ENCODE measurements at places on chromosomes 7 and 10.
A peak's percentile ranks its signal among the peaks of the same experiment; 100 is the strongest.

GRCh38 chr10:77763453-77764430 is 126.1 kb upstream of the KCNMA1 start:
- DNase-seq = no peak

- DNase-seq = no peak
These were observed 19.8 kb upstream of the TMEM273 start for GRCh38 chr10:49207936-49208487.

GRCh38 chr10:14623931-14624330 is 150.8 kb downstream of the FAM107B start:
- no peak for DNase-seq

DNA sequence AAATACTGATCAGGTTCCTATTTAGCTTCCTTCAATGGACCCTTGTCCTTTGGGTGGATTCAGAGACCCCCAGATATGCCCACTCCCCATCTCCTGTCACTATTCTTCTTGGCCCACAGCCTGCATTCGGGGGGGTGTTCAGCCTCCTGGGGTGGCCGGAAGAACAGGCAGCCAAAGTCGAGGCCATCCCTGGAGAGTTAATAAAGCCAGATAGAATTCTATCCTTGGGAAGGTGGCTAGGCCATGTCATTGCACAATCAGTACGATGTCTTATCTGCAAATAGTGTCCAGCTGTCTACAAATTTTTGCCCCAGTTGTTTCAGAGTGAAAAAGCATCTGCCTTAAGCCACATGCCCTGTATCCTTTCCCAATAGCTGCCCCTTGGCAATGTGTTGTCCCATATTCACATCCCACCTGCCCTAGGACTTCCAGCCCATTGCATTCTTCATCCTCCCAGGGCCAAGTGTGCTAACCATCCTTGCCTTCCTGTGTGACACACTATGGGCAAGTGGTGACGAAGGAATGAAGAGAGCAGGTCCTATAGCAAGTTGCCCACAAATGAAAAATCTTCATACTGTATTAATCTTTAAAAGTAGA is 9.9 kb upstream of the FAM107B start:
- DNase-seq = no peak

- DNase-seq = no peak
These were observed 11.5 kb upstream of the KLRG2 start for GRCh38 chr7:139494835-139495579.

DNA sequence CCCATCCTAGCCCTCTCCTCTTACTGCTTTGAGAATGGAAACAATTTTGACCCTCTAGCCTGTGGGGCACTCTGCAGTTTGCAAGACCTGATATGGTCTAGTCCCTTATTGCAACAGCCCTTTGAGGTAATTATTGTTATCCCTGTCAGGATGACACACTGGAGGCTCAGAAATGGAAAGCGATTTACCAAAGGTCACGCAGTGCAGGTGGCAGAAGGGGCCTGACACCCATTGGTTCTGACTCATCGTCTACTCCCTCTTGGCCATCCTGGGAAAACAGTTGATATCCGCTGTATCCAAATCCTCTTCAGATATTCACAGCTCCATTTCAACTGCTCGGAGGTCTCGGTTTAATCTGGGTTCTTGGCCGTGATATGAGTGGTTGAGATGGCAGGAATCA is 44.7 kb upstream of the AQP1 start:
- DNase-seq = no peak

DNA sequence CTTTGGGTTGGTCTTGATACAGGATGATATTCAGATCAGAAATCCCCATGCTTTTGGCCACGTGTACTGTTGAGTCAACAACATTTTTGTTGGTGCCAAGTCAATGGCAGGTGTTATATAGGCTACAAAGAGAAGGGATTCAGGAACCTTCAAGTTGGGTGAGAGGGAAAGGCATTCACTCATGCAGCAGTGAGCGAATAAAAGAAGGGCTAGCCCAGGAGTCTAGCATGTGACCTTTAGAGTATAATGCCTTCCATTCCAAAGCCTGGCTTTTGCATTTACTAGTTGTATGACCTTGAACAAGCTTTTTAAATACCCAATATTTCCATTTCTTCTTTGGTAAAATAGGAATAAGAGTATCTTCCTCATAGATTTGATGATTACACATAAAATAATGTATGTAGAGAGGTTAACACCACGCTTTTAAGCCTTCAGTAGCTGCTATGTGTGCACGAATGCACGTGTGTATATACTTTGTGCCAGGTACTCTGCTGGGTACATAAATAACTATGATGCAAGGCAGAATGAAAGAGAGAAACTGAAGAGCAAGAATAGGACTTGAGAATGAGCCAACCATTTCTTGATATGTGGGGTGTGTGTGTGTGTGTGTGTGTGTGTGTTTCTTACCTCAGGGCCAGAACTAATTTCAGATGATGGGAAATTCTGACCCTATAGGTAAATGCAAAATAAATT is 163.6 kb downstream of the PDE1C start:
- DNase-seq = no peak

DNA sequence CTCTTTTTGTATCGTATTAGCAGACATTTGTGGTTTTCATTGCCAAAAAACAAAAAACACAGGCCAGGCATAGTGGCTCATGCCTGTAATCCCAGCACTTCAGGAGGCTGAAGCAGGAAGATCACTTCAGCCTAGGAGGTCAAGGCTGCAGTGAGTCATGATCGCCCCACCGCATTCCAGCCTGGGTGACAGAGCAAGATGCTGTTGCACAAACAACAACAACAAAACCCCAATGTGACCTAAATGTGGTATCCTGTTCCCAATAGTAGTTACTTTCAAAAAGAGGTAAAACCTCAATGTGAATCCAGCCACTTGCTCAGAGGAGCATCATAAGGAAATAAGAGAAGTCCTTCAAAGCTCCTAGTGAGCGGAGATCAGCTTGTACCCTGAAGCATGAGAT is 45.8 kb upstream of the SKAP2 start:
- DNase-seq = no peak

DNA sequence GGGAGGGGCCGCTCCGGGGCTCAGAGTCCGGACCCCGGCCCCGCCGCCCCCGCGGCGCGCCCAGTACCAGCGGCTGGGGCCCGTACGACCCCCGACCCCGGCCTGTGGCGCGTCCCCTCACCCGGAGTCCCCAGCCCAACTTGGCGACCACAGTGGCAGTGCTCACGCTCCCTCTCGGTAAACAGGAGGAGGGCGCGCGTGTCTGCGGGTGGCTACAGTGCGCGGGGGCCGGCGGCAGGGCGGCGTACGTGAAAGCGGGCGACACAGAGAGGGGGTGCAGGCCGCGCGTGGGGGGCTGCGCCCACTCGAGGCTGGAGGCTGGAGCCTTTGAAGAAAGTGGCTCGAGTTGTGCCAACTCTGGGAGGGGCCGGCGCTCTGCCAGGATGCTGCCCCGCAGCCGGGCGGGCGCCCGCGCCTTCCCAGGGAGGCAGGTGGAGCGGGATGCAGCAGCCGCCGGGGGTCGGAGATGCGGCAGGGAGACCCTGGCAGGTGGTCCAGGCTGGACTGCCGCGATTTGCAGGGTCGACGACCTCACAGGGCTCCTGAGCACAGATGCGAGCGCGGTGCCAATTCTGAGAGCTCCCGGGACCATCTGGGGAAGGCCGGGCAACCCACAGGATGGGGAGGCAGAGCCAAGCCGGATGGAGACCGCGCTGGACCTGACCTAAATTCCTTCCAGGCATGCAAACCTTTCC is 655 bp downstream of the PTPRE start:
- no peak for DNase-seq

- DNase-seq = peak; percentile 57
These were observed 23.7 kb upstream of the MRC1 start for GRCh38 chr10:17785276-17785930.
